Midbrain (tissue), 1 donor: ENCODE measurements at places on chromosomes 1 and 21.

GRCh38 chr1:60791226-60791625, 291.1 kb upstream of the NFIA start:
- DNase-seq = no peak

DNA sequence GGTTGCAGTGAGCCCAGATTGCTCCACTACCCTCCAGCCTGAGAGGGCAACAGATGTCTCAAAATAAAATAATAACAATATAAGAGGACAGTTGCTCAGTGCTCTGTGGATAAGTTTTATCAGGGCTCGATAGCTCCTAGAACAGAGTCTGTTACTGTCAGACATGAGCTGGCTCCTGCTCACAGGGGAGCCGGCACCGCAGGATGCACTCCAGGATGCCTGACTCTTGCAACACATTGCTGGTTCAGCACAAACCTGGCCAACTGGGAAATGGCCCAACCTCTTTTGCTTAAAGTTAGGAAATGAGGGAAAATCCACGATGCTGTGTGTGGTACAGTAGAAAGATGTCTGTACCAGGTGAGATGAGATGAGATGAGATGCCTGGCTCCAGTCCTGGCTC, 5.8 kb upstream of the CTSE start:
- DNase-seq = no peak

DNA sequence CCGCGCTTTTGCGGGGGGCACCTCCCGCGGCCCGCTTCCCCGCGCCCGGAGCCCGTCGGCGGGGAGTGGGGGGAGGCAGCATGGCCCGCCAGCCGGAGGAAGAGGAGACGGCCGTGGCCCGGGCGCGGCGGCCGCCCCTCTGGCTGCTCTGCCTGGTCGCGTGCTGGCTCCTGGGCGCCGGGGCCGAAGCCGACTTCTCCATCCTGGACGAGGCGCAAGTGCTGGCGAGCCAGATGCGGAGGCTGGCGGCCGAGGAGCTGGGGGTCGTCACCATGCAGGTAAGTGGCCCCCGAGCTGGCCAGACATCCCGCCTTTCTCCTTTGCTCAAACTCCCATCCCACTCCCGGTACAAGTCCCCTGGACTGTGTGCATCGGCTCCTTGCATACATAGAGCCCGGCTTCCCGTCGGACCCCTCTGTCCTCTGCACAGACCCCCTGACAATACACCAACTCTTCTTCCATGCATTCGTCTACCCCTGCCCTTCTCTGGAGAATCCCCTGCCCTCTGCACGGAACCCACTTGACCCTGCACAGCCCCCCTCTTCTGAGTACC, 812 bp downstream of the CACHD1 start:
- no peak for DNase-seq

GRCh38 chr1:9041116-9041779, 15.0 kb upstream of the SLC2A7 start:
- DNase-seq = no peak

DNA sequence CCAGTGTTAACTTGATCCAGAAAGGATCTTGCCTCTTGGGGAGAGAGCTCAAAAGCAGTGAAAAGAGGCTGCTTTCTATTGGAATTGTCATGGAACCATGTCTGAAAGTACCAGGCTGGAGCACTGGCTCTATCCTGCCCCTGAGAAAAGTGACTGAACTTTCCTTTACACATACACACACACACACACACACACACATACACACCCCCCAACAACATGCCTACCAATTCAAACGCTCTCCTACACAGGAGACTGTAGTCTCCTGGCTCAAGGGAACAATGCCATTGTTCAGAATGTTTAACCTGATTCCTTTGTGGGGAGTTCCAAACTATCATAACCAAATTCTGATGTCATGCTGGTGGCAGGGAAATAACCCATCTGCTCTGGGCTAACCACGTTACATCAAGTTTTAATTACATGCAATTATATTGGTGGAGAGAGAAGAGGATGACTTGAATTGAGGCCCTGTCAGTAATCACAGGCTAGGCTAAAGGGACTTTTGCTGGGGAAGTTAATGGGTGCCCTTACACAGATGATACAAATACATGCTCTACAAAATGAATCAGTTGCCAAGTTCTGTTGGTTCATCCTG, 52.3 kb upstream of the DUSP10 start:
- DNase-seq = no peak

GRCh38 chr1:57868908-57869307, 445.0 kb upstream of the DAB1 start:
- no peak for DNase-seq

GRCh38 chr1:84103197-84103992, 40.7 kb upstream of the PRKACB start:
- DNase-seq = peak; percentile 77

GRCh38 chr1:81706650-81707435, 93.9 kb upstream of the ADGRL2 start:
- no peak for DNase-seq

DNA sequence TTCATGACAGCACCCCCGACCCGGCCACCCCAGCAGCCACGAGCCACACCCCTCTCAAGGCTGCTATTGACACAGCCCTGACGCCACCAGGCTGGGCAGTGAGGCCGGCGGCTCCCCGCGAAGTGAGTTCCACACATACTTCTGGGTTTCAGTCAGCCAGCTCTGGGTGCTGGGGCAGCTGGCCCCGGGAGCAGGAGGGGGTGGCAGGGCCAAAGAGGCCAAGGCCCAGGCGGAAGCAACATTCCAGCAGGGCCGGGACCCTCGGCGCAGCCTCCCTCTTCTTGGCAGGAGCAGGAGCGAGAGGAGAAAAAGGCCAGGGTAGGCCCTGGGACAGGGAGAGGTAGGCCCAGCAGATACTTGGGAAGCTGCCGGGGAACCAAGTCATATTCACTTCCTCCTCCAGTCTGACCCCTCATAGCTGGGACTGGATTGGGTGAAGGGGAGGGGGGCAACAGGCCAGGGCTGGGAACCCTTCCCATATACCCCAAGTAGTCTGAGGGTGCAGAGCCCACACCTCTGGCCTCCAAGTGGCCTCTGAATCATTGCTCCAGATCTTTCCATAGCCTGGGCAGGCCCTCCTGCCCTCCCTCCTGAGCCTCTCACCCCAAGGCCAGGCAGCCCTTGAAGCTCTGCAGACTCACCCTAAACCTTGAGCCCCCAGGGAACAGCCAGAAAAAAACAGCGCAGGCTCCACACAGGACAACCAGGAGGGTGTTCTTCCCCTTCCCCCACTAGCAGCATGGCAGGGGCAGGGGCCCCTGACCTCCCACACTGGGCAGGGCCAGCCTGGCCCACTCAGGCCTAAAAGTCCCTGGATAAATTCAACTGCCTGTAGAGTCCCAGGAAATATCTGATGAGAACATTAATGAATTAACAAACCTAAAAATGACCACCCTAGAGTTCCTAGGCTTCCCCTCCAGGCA, 5.7 kb downstream of the HSPG2 start:
- no peak for DNase-seq

- DNase-seq = no peak
These were observed 89.9 kb downstream of the WLS start for GRCh38 chr1:68142461-68142860.

DNA sequence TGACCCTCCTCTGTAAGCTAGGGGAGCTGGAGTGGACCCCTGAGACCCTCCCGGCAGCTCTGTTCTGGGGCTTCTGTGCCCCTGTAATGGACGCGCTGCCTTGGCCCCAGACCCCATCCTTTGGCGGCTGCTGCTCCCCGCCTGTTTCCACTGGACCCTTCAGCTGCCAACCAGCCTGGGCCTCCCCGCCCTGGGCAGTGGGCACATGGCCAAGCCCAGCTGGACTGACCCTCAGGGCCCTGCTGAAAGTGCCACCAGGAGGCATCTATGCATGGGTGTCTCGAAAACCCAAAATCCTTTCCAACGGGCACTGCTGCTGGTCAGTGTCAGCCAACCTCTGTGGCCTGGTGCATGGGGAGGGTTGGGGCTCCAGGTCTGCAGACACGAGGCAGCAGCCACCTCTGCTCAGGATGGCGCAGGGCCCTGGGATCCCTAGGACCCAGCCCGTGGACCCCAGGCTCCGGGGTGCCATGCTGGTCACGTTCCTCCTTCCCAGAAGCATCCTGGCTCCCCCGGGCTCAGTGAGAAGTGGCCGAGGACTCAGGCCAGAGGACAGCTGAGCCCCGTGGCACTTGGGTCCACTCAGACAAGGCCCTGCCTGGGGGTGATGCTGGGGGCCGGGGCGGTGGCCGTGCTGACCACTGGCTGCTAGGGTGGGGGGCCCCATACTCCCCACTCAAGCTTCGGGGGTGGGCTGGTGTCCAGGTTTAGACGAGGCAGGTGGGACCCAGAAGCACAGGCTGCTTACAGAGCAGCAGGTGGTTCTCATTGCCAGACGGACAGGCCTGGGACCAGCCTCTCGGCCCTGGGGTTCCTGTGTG, 46.9 kb downstream of the SLX9 start:
- DNase-seq = no peak

- no peak for DNase-seq
These were observed 8.5 kb upstream of the MATN1 start for GRCh38 chr1:30731806-30732276.

DNA sequence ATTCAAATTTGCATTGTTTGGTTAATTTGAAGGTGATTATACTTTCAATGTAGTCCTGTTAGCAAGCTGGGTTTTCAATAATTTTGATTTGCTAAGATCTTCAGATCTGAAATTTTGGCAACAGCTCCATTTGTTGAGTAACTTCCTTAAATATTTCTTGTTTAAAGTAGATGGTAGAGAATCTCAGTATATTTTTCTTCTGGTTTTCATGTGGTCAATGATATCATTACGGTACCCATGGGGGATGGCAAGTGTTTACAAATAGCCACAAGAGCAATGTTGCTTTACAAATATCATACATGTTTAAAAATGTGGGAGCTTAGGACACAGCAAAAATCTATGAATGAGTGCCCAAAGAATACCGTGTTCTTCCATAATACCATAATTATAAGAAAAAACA, 175.9 kb downstream of the IFI44 start:
- DNase-seq = no peak

GRCh38 chr1:19651141-19651737, 7.1 kb downstream of the NBL1 start:
- DNase-seq = peak; percentile 17

DNA sequence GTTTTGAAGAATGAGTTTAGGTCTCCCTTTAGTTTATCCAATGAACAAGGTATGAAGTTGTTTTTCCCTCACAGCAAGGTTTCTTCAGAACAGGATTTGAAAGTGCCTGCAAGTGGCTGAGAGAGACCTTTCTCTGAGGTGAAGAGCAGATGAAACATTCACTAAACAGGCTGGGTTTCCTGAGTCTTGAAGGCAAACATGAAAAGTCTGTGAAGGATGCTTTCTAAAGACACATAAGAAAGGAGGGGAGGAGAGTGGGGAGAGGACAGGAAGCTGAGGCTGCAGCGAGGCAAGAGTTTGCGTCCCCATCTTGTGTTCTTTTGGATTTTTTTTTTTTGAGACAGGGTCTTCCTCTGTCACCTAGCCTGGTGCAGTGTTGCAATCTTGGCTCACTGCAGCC, 95.7 kb upstream of the SIM2 start:
- DNase-seq = no peak

DNA sequence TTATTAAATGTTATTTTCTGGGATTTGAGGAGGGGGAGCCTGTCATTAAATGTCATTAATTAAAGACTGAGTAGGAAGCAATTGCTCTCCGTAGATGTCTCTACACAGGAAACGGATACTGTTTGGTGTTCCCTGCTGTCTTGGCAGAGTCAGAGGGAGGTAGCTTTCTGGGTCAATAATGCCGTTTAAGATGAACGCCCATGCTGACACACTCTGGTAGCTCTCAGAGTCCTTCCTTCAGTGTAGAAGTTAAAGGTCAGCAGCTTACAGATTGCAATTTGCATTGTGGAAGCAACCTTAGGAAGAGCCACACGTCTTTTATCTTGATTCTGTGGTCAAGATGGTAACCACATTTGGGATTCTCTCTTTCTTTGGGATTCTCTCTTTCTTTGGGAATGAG, 257.5 kb downstream of the KIF26B start:
- DNase-seq = no peak

DNA sequence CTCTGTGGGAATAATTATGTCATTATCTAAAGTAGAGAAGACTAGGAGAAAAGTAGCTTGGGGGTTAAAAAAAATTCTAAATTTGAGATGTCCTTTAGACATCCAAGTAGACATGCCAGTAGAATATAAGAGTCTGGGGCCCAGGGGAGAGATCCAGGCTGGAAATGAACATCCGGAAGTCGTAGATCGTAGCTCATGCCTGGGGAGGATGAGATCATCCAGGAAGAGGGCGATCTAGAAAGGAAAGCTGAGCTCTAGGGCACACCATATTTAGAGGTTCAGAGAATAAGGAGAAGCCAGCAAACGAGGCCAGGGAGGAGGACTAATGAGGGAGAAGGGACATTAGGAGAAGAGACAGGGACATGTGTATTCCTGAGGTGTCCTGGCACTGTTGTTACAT, 12.2 kb downstream of the NGF start:
- DNase-seq = no peak

DNA sequence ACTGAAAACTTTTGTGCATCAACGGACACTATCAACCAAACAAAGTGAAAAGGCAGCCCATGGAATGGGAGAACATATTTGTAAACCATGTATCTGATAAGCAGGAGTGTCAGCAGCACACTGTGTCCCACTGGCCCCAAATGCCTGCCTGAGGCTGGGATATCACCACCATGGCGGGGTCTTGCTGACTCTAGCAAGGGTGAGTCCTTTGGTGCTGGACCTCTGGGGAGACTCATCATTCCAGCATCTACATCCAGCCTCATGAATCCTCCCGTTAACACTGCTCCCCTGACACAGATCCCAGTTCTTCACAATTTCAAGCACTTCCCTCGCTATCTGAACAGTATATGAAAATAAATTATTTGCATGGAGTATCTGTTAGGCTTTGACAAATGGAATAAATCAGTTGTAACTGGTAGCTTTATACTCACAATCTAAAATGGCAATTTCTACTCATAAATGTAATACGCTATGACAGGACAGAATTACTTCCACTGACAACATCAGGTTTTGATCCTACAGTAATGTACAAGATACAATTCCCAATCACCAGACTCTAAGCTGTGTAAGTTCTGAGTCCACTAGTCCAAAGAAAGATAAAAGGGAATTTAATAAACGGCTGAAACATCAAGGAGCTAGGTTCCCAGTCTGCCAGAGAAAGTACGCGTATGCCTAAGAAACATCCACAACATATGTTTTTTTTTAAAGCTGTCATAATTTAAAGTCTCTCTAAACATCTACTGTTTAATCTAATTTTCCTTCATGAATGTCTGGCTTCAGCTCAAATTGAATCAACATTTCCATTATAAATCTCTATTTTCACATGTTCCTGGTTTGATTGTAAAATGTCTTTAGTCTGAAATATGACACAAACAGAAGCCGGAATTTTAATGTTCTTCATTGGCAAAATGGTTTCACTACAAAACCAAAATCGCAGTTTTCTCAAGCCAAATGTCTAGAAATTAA, 95.1 kb downstream of the SIPA1L2 start:
- no peak for DNase-seq
